ENCODE measurements at places on chromosomes 7 and 10.

DNA sequence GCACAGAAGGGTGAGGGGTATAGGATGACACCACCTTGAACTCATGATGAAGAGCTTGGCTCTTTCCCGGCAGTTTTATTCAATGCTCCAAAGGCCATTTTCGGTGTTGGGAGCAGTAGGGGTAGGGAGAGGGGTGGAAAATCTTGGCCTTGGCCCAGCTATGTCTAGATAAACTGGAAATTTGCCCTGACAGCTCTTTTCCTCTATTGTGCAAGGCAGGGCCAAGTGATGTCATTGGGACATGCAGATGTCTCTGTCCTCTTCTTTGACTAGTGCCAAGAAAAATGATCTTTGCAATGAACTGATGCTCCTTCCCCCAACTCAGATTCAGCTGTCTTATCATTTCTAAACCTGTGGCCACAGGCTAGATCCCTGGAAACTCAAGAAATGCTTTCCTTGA, 27.7 kb upstream of the PRKCQ start:
- no peak for DNase-seq

- no peak for DNase-seq
Observed at GRCh38 chr10:98340261-98340939, 72.4 kb upstream of the LOXL4 start.

- DNase-seq: no peak
Observed at GRCh38 chr7:1943326-1943725, 273.2 kb downstream of the ELFN1 start.

GRCh38 chr10:21172542-21172929, 275.4 kb upstream of the NEBL start:
- no peak for DNase-seq

DNA sequence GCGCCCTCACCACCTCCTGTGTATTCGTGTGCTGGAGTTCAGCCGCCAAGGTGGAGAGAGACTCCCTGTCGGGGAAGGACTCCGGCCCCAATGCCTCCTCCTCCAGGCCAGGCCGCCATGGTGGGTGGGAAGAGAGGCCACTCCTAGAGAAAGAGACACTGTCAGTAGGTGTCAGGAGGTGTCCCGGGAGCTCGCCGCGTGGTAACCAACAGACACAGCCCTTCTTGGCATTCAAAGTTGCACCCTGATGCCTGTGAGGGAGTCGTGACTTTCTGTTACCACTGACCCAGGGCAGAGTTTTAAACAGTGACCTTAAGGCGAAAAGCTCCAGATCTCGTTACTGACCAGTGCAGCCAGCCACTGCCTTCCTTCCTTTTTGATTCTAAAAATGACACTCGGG, 155.2 kb downstream of the CUX1 start:
- no peak for DNase-seq

DNA sequence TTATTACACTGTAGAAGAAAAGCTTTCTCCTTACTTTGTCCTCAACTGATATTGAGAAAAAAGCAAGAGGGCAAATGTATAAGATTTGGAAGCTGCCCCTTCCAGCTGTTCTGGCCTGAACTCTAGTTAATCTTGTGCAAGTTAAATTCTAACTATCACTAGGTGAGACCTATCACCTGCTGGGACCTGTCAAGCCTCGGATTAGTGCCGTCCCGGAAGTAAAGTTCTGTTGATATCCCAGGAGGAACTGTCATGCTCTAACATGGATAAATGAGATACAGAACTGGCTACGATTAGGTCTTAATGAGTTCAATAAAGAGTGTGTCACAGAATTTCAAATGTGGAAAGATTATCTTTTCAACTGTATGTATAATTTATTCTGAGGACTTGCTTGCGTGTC, 1.2 kb upstream of the BPGM start:
- DNase-seq: no peak

- no peak for DNase-seq
Observed at GRCh38 chr7:3922175-3922635, 621.2 kb downstream of the SDK1 start.

GRCh38 chr7:28617308-28617880, 205.1 kb downstream of the CREB5 start:
- DNase-seq: no peak

DNA sequence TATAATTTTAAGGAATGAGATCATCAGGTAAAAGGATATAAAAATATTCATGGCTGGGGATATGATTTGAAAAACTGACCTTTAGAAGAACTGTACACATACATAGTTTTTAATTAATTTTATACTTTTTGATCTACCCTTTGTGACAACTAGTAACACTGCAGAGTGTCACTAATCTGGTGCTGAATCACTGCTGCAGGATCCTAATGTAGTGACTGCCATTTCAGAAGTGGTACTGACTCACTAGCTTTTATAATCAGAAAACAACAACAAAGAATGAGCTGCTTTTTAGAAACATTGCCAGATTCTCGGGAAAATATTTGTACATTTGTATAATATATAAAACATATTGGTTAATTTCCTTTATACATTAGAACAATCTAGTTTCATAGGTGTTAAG, 110.4 kb downstream of the HIPK2 start:
- no peak for DNase-seq

DNA sequence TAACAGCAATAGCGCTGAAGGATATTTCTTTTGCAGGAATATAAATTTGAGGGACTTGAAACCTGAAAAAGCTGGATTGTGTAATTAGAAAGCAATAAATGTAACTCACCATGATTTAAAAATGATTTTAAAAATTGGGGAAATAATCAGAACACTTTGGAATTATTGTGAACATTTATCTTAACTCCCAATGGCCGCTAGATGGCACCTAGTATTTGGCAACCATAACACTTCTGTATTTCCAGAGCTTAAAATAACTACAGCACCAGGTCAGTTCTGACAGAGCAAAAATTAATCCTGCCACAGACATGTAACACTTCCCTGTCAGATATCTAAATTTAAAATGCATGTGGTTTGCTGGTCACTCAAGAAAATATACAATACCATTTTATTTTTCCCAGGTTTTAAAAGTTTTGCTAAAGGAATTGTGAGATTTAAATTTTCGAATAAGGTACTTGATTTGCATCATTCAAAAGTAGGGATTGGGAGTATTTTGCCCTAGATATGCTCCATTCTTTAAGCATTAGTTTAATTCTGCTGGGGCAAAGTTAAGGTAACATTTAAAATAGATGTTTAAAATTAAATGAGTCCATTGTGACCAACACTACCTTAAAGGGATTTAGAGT, 144.5 kb downstream of the PPP1R3A start:
- peak; percentile 3 for DNase-seq

DNA sequence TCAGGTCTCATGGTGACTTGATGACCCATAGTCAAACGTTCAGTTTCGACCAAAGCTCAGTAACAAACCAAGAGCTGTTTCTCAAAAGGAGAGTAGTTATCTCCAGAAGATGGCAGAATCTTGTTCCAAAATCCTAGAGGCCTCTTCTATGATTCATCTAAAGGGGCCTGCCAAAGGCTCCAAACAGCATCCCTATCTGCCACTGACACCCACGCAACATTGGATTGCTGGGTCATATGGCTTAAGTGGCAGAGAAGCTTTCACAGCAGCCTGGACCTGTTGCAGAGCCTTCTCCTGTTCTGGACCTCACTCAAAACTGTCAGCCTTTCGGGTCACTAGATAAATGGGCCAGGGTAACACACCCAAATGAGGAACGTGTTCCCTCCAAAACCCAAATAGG, 54.0 kb upstream of the LRRC18 start:
- DNase-seq: no peak

GRCh38 chr7:25109276-25109675, 15.8 kb downstream of the CYCS start:
- no peak for DNase-seq
